Adipocyte (in vitro differentiated cells): ENCODE measurements at places on chromosomes 16 and 17.
A peak's percentile ranks its signal among the peaks of the same experiment; 100 is the strongest.

- DNase-seq: no peak
Observed at GRCh38 chr17:15291674-15292361, 26.7 kb upstream of the PMP22 start.

GRCh38 chr16:48269011-48269410, 21.7 kb upstream of the ABCC11 start:
- no peak for DNase-seq

- DNase-seq: no peak
Observed at GRCh38 chr16:81514041-81514559, 69.5 kb downstream of the CMIP start.

DNA sequence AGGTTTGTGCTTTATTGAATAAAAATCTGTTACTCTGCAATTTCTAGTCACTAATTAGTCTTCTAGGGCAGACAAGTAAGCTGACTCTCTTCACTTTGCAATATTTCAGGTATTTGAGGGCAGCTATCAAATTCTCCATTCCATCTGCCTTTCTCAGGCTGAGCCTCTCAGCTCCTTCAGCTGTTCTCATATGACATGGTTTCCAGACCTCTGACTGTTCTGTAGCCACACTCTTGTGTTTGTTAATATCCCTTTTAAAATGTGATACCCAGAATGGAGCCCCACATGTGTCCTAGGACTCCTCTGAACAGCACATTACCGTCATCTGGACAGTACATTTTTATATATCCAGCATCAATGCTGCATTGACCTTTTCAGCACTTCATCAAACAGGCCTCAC, 46.1 kb upstream of the MTMR4 start:
- peak; percentile 5 for DNase-seq

DNA sequence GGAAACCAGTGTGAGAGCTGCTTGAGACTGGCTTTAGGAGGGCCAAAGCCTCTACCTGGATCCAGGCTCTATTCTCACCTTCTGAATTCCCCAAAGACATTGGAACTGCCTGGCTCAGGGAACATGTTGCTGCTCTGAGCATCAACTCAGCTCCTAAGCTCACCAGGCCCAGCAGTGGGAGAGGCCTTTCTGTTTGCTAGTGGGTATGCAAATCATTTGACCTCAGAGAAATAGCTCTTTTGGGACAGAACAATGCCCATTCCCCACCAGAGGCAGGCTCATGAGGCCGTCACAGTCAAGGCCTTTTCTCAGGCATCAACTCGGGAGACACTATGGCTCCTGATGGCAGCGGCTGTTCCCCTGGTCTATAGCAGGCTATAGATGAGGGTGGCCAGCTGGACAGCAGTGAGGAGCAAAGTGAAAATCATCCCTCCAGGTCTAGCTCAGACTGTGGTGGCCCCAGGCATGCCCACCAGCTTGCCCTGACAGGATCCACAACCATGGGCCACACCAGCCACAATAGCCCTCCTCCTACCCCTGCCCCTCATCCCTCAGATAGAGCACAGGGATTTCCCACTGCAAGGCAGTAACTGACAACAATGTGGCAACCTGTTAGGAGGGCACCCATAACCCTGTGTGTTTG, 30.4 kb upstream of the GFOD2 start:
- no peak for DNase-seq

GRCh38 chr16:4115209-4115948, 863 bp downstream of the ADCY9 start:
- peak; percentile 86 for DNase-seq

- DNase-seq: no peak
Observed at GRCh38 chr16:55505333-55506015, 3.4 kb upstream of the LPCAT2 start.
